Liver (tissue), 10 donors: ENCODE measurements at places on chromosomes 6 and 20.

DNA sequence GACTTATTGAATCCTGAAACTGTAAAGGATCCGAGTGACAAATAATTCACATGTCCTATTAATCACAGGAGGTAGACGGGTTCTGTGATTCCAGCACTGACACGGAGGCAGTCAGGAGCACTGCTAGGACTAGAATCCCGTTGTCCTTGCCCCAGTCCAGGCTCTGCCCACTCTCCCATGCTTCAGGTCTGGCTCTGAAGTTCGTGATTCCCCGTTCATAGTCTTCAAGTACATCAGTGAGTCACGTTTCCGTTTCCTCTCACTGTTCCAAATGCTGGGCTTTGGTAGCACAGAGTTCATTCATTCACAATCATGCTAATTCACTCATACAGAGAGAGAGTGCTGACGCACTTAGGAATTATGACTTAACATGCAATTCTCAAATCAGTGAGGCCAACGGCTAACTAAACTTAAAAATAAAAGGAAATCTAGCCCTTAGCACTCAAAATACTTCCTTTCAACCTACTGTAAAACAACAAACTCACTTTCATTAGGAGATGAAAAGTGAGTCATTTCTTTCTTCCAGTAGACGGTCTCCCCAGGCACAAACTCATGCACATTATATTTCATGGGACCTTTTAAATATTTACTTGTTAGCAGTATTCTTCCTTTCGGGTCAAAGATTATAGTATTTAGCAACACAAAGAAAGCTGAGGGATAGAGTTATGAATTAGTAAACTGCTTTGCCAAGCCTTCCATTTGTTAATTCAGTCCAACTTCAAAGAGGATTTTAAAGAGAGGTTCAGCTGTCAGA, 94.0 kb upstream of the NHSL1 start:
- no peak for DNase-seq

DNA sequence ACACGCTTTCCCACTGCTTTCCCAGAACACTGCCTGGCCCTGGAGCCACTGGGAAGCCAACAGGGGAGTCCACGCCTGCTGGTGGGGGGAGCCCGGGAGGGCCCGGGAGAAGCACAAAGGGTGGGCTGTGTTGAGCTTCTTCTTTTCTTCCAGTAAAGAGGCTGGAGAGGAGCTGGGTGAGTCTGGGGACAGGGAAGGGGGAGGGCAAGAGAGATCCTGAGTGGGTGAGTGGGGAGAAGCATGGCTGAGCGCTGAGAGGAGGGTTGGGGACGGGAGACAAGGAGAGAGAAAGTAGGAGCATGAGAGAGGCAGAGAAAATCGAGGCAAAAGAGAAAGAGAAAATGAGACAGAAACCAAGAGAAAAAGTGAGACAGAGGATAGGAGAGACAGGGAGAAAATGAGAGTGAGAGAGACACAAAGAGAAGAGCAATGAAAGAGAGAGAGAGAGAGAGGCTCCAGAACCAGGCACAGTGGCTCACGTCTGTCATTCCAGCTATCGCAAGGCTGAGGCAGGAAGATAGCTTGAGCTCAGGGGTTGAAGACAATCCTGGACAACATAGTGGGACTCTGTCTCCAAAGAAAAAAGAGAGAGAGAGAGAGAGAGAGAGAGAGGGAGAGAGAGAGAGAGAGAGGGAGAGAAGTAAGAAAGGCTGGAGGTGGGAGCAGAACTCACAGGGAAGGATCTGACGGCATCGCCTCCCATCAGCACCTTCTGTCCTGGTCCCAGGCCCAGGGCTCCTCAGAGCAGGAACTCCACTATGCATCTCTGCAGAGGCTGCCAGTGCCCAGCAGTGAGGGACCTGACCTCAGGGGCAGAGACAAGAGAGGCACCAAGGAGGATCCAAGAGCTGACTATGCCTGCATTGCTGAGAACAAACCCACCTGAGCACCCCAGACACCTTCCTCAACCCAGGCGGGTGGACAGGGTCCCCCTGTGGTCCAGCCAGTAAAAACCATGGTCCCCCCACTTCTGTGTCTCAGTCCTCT, 2.0 kb downstream of the LST1 start:
- DNase-seq, result no peak

GRCh38 chr6:658244-658643, 1.3 kb upstream of the HUS1B start:
- DNase-seq, result no peak

DNA sequence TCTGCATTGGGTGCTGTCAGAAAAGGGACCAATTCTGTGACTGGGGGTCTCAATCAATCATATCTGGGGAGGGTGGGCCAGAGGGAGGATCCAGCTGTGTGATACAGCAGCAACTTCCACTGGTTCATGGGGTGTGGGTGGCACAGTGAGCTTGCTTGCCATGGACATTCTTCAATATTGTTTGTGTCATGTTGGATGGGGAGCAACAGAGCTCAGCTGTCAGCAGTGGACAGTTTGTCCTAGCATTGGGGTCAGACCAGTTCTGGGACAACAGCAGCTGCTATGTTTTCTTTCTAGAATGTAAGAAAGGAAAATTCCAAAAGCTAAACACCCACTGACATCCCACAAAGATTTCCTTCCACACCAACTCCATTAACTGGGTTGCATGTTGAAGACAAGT, 221.9 kb upstream of the CDH4 start:
- DNase-seq, result no peak

- no peak for DNase-seq
These were observed 8.1 kb downstream of the SYNJ2 start for GRCh38 chr6:157989541-157990289.

- DNase-seq, result no peak
These were observed 41.7 kb downstream of the POPDC3 start for GRCh38 chr6:105138141-105138540.

GRCh38 chr20:58360936-58361335, 28.1 kb upstream of the VAPB start:
- no peak for DNase-seq

- no peak for DNase-seq
These were observed 205.1 kb downstream of the DLL1 start for GRCh38 chr6:170085475-170086401.

GRCh38 chr6:89120371-89120770, 2.5 kb upstream of the SRSF12 start:
- no peak for DNase-seq

GRCh38 chr6:133376743-133377142, 135.6 kb downstream of the EYA4 start:
- no peak for DNase-seq

- DNase-seq, result no peak
These were observed 77.7 kb downstream of the CDYL start for GRCh38 chr6:4853782-4854511.

- no peak for DNase-seq
These were observed 365.8 kb downstream of the ESR1 start for GRCh38 chr6:152173321-152173720.

DNA sequence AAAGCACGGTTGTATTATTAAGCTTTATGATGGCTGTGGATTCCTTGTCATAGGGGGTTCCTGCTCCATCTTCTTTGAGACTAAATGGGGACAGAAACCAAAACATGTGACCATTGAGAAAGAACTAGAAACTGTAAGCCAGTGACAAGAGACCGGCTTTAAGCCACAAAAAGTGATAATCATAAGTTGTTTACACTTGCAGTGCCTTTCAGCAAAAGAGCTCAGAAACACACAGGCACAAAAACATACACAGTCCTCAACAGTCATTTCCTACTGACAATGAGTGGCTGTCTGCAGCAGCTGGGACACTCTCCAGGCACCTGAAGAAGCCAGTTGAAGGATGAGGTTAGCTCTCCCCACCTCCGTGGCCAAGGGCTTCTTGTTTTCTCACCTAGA, 20.0 kb upstream of the UBE2J1 start:
- DNase-seq, result no peak

- no peak for DNase-seq
These were observed 44.1 kb upstream of the ENPP1 start for GRCh38 chr6:131763749-131764148.

- DNase-seq, result no peak
These were observed 23.9 kb downstream of the SUN5 start for GRCh38 chr20:32980131-32980941.

- DNase-seq, result no peak
These were observed 59.2 kb downstream of the BMP7 start for GRCh38 chr20:57207251-57207650.

- DNase-seq, result no peak
These were observed 18.0 kb downstream of the APCDD1L start for GRCh38 chr20:58497076-58497641.

- DNase-seq, result no peak
These were observed 743.8 kb upstream of the FLRT3 start for GRCh38 chr20:15081261-15081660.

GRCh38 chr20:52246366-52246765, 54.8 kb upstream of the ZFP64 start:
- DNase-seq, result no peak

DNA sequence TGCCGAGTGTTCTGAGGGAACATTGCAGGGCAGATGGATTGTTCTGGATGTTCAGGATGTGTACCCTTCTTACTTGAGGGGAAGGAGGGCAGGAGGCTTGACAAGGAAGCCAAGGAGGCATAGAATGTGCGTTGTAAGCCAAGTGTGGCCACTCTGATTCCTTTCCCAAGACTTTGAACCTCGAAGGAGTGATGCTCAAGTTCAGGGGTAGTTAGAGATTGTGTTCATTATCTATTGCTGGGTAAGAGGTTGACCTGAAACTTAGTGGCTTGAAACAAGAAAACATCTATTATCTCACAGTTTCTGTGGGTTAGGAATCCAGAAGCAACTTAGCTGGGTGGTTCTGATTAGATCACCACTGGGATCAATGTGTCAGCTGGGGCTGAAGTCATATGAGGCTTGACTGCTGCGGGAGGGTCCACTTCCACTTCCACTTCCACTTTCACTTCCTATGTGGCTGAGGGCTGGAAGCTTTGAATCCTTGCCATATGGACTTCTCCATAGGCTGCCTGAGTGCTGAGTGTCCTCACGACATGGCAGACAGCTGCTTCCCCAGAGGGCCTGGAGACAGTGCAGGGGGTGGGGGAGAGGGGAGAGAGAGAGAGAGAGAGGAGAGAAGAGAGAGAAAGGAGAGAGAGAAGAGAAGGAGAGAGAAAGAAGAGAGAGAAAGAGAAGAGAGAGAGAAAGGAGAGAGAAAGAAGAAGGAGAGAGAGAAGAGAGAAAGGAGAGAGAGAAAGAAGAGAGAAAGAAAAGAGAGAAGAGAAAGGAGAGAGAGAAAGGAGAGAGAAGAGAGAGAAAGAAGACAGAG, 6.9 kb upstream of the CD40 start:
- no peak for DNase-seq

GRCh38 chr6:151103266-151103665, 136.5 kb upstream of the AKAP12 start:
- no peak for DNase-seq

- DNase-seq, result no peak
These were observed 36.9 kb upstream of the AVP start for GRCh38 chr20:3121271-3121911.

- DNase-seq, result no peak
These were observed 163.2 kb downstream of the TBXT start for GRCh38 chr6:166004471-166004870.

DNA sequence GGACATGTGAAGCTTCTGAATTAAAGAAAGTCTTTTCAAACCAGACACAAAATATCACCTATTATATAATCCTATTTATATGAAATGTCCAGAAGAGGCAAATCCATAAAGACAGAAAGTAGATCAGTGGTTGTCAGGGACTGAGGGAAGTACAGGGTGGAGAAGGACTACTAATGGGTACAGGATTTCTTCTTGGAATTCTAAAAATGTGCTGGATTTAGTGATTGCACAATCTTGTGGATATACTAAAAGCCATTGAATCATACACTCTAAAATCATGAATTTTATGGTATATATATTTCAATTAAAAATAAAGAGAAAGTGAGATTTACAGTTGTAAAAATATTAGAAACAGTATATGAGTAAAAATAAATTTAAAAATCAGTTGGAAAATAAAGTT, 18.7 kb upstream of the MC3R start:
- DNase-seq, result no peak

DNA sequence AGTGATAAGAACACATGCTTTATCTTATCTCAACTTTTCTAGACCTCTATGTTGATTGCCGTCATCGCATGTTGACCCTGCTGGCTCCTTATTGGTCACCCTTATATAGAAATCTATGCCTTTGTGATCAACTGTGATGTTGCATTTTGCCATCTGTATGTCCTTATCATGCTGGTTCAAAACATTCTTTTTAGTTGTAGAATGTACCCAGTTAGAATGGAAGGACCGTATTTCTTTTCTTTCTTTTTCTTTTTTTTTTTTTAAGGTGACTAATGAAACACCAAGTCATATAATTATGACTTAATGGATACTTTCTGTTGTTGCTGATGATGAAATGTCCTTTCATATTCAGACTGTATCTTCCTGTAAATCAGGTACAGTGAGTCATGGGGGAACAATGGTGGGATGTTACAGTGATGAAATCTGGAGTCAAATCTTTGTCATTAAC, 145.9 kb upstream of the CITED2 start:
- DNase-seq, result no peak

- DNase-seq, result peak; percentile 32
These were observed 15.1 kb upstream of the ZNF217 start for GRCh38 chr20:53608456-53609452.

GRCh38 chr6:78746457-78746856, 120.9 kb upstream of the IRAK1BP1 start:
- no peak for DNase-seq

GRCh38 chr20:56316051-56316450, 42.7 kb upstream of the FAM210B start:
- DNase-seq, result no peak

DNA sequence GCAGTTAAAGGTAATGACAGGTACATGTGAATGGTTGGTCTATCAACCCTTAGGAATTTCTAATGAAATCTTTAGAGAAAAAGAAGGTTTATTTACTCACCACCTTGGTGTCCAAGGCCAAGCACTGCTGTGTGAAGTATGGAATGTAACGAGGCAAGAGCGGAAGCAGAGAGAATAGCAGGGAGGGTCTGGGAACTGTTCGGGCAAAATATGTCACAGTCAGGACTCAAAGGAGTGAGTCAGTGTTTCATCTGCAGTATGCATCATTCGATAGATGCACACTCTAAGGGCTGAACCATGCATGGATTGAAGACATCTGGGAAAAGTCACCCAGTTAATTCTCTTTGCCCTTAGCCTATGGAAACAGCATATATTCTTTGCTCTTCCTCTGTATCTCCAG, 33.2 kb downstream of the ADGRF5 start:
- DNase-seq, result no peak

- DNase-seq, result no peak
These were observed 122.0 kb upstream of the BMP5 start for GRCh38 chr6:55997223-55997874.

GRCh38 chr20:58788896-58789544, 61.7 kb downstream of the GNAS-AS1 start:
- DNase-seq, result no peak

DNA sequence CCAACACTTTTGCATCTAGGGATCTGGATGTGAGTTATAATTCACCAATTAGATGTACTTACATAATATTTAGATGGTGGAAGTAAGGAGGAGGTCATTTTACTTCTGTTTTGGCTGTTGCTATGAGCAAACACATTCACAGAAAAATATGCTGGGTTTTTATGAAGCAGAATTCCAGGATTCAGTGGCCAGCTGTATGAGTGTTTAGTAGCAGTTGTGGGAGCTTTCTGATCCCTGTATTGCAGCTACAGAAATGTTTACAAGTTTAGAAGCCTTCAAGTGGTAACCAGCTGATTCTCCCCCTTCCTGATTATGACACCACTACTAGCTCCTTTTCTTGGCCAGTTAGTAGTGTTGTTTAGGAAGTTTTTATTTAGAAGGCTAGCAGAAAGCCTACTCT, 177.0 kb downstream of the TENT5A start:
- DNase-seq, result no peak
